ENCODE measurements at places on chromosomes 4 and X.
A peak's percentile ranks its signal among the peaks of the same experiment; 100 is the strongest.

- no peak for DNase-seq
Measured at GRCh38 chrX:105711805-105712204, 110.5 kb upstream of the NRK start.

DNA sequence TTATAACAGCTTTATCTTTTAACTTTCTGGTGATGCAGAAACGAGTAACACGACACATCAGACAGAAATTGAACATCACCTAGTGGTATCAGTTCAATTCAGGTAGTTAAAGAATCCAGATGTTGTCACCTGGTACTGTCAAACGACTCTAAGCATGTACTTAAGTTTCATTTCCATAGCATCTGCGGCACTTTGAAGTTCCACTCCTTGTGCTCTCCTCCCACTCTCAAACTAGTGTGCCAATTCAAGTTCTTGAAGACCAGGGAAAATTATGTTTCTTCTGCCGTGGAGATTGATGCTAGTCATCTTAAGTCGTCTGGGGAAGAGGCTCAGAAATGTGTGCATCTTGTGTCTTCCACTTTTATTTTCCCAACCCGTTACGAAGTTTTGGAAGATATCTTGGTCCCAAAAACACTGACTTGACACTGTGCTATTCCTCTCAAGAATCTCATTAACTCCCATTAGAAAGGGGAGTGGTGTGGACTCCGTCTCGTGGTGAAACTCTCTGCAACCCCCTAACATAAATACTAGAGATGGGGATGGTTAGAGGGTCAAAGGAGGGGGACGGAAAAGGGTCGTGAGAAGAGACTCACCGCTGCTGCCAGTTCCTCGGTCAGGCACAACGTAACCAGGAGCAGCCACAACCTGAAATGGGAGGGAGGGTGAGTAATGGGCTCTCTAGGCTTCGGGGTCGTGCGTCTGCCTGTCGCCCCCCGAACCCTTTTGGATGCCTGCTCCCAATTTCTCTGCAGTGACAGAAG lies 693 bp downstream of the COL4A6 start:
- DNase-seq = no peak

DNA sequence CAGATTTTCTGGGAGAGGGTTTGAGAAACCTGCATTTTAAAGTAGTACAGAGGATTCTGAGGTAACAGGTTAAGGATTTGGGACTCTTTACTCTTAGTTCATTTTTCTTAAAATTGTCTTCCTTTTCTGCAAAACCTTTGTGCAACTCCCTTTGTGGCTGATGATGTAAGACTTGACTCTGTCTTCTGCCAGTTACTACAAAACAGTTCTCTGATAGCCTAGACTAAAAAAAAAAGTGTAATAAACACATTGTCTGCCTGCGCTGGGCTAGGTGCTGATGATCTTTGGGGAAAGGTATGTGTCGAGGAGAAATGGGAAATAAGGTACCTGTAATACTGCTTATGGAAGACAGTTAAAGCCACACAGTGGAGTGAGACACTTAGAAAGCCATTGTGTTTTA lies 28.7 kb downstream of the IL13RA1 start:
- DNase-seq = no peak

- no peak for DNase-seq
Measured at GRCh38 chr4:173746424-173746823, 216.4 kb upstream of the HAND2 start.

DNA sequence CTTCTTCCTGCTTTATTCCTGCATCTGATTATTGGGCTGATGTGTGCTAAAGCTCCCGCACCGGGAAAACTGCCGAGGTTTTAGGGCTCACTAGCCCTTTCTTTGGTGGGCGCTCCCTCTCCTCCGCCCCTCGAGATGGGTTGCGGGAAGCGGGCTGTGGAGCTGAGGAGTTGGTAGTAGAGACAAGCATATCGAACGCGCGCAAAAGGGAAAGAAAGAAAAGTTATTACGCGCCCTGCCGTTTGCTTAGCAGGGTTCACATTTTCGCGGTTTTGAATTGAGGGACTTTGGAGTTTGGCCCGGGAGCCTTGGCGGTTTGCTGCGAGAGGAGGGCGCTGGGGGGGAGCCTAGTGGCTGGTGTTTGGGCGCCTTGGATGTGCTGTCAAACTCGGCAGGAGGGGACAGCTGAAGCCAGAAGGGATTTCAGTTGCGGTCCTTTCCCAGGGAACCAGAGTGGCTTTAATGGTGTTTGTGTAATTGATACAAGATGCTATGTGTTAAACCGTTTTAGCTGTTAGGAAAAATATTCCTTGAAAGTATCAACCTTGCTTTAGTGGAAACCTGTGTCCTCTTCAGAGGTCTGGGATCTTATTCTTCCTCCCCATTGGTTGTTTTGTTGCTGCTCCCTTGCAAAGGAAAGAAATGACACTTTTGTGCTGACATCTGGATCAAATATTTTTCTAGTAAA lies 1.1 kb downstream of the GAB1 start:
- peak; percentile 30 for DNase-seq

DNA sequence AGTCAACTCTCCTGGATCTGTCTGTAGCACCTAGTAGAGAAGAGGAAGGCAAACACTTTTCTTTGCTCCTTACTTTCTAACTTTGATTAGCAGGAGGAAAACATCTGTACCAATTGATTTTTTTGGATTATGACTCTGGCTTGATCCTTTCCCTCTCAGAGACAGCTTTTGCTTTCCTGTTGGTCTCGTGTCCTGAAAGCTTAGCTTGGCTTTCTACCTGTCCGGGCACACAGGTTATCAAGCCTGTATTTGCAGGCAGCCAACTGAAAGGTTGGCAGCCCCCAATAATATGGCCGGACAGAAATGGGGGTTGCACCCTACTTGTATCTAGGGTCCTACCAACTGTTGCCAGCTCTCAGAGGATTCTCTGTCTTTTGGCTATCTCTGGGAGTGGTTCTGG lies 43.1 kb upstream of the LAMP2 start:
- DNase-seq = no peak
